ENCODE measurements at places on chromosomes 13 and 19.

DNA sequence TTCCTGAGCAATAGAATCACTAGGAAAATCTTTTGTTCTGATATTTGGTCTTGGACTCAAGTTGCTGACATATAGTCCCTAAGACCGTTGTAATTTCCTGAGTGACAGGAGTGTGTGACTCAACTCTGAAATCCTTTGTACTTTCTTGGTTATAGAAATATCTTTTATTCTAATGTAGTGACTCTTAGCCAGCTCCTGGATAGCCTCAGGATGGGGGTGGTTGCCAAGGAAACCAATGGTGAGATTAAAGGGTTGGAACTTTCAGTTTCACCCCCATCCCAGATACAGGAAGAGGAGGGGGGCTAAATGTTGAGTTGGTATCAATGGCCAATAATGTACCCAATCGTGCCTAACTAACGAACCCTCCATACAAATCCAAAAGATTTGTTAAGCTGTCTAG is 41.8 kb downstream of the MBD3L2B start:
- no peak for DNase-seq

- no peak for DNase-seq
These were observed 113.5 kb downstream of the MYO16 start for GRCh38 chr13:108742701-108743451.

DNA sequence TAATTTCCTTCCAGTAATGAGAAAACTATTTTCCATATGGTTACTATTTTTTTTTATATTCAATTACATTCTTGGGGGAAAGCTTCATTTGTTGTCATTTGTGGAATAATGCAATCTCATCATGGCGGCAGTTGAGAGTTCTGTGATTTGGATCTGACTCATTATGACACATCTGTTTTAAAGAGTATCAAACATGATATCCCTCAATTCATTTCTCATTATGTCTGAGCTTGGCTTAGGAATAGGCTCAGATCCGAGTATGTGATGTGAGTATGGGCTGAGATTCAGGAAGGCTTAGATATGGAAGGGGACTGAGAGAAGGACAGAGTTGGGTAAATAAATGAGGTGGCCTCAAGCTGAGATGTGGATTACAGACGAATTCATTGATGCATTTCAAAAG is 64.4 kb downstream of the POSTN start:
- no peak for DNase-seq

DNA sequence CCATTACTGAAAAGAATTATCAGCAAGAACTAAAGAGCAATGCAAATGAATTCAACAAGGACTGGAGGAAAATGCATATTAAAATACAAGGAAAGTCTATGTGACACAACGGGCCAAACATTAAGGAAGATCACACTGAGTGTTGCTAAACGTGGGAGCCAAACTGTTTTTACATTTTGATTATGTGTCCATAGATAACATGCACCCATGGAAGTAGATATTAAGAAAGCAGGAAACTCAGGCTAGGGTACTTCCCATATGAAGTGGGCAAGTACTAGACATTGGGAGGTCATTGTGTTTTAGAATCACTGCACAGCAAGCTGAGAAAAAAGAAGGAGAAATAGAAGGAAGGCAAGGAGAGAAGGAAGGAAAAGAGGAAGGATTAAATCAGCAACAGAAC is 161.8 kb downstream of the KCTD12 start:
- no peak for DNase-seq

- no peak for DNase-seq
These were observed 34.0 kb downstream of the GARRE1 start for GRCh38 chr19:34288381-34288780.

- DNase-seq = no peak
These were observed 77.1 kb downstream of the CCNA1 start for GRCh38 chr13:36509369-36509768.

- DNase-seq = no peak
These were observed 380.8 kb downstream of the KCTD12 start for GRCh38 chr13:76505437-76505836.

- DNase-seq = no peak
These were observed 22.0 kb downstream of the NDFIP2 start for GRCh38 chr13:79502859-79503468.

GRCh38 chr19:45558399-45558878 is 26.2 kb downstream of the OPA3 start:
- peak; percentile 35 for DNase-seq

- no peak for DNase-seq
These were observed 448.4 kb upstream of the SLC10A2 start for GRCh38 chr13:103514619-103515018.

- DNase-seq = peak; percentile 49
These were observed 14.5 kb downstream of the SHISA2 start for GRCh38 chr13:26037302-26037701.

DNA sequence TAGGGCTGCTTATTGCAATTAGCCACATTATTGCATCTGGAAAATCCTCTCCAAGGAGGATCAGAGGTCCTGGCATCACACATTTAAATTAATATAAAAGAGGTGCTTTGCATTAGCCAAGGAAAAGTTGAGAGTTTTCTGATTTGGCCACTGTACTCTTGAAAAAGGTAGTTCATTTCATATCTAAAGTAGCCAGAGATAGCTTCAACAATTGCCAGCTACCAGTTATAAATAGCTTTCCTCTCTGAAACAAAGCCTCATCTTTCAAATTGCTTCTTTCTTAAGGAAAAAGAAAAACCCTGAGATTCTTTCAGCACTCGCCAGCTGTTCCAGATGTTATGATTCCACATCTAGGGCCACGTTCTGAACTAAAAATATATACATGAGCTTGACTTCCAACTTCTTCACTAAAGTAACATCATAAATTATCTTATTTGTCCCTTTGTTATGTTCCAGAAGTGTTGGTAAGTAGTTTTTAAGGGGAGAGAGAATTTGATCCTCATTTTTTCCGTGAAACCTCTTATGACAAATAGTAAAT is 69.6 kb downstream of the ERCC5 start:
- DNase-seq = no peak

GRCh38 chr13:51632591-51633362 is 48.5 kb downstream of the WDFY2 start:
- peak; percentile 85 for DNase-seq
